Activated CD8-positive, alpha-beta memory T cell treated with anti-CD3 and anti-CD28 coated beads, Interleukin-2, amount 50 U/mL, for 4 hours (primary cell): ENCODE measurements at places on chromosomes 1 and 21.

- DNase-seq, result no peak
Observed at GRCh38 chr1:206704226-206704625, 19.5 kb downstream of the MAPKAPK2 start.

GRCh38 chr1:25642574-25643108 is 26.1 kb downstream of the MAN1C1 start:
- peak; percentile 55 for DNase-seq

DNA sequence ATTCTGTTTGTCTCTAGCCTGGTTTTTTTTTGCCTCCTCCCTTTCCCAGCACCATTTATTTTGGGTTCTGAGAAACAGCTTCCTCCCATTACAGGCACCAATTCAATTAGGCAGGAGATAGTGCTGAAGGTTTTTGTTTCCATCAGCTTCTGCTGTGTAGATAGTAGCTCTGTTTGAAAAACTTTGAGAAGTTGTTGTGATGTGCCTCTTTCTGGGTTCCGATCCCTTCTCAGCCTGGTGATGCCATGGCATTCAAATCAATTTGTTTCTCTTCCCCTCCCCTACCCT is 109.0 kb downstream of the NFIA start:
- no peak for DNase-seq

- DNase-seq, result no peak
Observed at GRCh38 chr1:239826211-239826610, 265.5 kb upstream of the FMN2 start.

- DNase-seq, result no peak
Observed at GRCh38 chr1:69862906-69863305, 295.2 kb downstream of the LRRC7 start.

DNA sequence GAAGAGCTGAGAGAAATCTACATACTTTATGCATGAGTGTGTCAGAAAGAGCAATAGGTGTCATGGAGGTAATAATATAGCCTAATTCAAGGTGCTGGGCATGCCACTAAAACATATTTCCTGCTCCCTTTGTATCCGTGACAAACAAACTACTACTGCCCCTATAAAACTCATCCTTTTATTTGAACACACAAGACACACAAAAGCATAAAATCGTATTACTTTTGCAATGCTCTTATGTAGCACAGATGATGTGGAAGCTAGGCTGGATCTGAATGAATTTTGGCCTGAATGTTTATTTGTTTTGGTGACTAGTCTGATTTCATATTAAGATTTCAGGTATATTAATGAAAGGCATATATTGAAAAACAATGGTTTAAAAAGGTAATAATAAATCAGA is 239.3 kb upstream of the NEGR1 start:
- no peak for DNase-seq

- no peak for DNase-seq
Observed at GRCh38 chr1:29371332-29371731, 135.0 kb downstream of the PTPRU start.

DNA sequence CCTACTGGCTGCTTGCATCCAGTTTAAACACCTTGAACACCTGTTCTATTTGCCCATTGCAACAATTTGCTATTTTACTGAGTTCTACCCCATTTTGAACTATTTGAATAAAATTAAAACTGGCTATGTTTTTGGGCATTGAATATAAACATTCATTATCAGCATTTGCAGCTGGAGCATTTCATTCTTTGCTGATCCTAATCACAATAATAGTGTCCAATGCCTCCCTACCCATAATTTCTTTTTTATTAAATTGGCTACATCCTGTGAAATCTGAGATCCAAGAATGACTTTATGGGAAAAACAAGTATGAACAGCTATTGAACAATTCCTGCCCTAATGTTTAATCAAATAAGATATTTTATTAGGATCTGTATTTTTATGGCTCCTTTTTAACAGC is 447.9 kb downstream of the PLA2G4A start:
- no peak for DNase-seq

GRCh38 chr1:43586136-43586731 is 55.6 kb downstream of the PTPRF start:
- no peak for DNase-seq

GRCh38 chr1:198556971-198557370 is 16.5 kb upstream of the ATP6V1G3 start:
- peak; percentile 47 for DNase-seq

DNA sequence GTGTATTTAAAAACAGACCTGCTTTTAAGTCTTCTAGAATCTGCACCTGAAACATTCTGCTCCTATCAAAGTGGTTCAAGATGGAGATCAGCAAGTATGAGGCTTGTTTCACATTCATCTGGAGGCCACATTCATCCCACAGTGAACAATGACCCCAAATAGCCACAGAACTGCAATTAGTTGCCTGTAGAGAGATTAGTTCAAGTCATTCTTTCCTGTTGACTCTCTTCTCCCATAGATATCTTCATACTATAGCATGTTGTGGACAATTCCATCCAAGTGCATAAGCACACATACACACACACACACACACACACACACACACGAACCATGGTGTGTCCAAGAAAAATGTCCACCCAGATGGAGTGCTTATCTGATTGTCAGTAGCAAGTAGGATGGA is 101.7 kb upstream of the FGGY start:
- no peak for DNase-seq

DNA sequence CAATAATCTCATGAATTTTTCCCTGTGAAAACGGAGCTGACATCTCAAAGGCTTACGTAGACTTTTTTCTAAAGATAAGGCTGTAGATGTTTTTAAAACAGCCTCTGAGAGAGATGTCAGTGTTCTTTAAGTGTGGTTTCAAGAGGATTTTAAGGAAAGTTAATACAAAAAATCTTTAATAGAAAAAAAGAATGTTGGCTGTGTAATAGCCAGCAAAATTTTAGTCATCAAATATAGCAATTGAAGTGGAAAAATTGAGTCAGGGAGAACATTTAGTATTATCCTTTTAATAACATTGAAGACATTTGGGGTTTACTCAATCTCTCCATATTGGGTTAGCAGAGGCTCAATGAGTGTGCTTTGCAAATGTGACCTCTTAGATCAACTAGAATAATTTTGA is 38.6 kb upstream of the CHRM3 start:
- no peak for DNase-seq

DNA sequence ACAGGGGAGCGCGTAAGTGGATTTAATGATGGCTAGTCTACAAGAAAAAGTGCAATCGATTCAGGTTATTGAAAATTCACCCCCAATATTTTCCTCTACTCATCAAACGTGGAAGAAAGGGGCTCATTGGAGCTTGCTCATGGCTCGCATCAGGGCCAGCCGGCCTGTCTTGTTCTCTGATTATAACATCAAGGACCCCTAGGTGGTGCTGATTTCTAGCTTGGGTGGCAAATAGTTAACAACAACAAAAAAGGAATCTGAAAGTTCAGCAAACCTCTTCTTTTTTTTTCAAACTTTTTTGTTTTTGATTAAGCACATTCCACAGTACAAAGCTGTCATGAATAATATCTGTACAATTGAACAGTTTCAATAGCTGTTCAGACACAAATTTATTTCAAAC is 35.8 kb upstream of the SOD1 start:
- no peak for DNase-seq

GRCh38 chr1:8370046-8370881 is 52.4 kb downstream of the SLC45A1 start:
- DNase-seq, result no peak

DNA sequence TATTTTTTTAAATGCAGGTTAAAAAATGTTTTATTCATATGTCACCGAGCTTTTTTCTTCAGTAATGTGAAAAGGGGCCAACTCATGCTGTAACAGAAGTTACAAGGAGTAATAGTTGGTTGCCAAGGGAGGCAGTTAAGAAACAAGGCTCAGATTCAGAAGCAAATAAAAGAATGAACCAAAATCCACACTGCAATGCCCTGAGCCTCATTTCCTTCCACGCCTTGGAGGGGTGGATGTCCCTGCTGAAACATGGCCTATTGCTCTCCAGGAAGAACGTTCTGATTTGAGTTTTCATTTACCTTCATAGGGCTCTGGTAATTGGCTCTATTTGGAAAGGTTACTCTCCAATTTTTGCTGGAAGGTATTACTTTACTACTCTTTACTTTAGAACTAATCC is 24.4 kb downstream of the ALG14 start:
- DNase-seq, result no peak

DNA sequence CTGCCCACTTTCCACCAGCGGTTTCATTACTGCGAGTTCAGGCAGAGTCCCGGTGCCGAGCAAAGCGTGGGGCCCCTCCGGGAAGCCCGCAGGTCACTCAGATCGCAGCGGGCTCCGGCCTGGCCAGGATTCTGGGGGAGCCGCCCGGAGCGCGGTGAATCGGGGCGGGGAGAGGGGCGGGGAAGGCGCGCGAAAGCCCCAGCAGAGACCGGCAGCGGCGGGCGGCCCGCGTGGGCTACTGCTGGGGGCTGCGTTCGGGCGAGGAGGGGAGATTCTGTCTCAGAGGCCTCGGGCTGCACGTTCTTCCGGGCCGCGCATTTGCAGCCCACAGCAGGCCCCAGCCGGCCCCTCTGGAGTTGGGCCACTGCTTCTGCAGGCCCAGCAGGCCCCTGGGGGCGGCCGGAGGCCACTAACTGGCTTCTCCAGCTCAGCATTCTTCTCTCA is 64.7 kb downstream of the SCCPDH start:
- no peak for DNase-seq

GRCh38 chr1:147669469-147670318 is 630 bp downstream of the ACP6 start:
- peak; percentile 44 for DNase-seq

DNA sequence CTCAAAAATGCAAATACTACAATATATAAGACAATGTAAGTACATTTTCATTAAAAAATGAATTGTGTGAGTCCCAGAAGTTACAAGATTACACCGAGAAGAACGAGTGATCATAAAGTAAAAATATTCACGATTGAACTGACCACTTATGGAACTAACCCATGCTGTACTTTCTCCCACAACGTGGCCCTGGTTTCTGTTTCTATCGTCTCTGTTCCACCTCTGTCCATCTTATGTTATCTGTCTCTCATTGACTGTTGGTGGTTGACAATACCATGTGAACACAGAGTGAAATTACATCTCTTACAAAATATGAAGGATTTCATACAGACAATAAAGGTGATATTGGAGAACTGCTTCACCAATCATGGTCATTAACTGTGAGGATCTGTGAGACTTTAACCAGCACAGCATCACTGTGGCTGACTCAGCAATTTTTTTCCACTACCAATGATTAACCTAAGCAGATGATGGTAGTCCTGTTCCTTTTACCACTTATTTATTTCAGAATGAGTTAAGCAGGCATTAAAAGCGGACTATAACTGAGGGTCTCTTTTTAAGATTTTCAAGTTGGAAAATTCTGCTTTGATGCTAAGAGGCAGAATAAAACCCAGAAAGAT is 165.1 kb downstream of the TGFB2 start:
- no peak for DNase-seq

DNA sequence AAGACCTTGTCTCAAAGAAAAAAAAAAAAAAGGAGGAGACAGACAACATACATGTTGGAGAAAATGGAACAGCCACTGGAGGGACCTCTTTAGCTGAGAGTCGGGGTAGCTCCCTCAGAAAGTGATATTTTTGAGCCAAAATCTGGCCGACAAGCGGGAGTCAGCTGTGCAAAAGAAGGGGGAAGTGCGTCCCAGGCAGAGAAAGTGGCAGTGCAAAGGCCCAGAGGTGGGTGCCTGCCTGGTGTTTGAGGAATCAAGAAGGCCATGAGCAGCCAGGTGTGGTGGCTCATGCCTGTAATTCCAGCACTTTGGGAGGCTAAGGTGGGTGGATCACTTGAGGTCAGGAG is 6.1 kb upstream of the CROCC start:
- DNase-seq, result no peak

DNA sequence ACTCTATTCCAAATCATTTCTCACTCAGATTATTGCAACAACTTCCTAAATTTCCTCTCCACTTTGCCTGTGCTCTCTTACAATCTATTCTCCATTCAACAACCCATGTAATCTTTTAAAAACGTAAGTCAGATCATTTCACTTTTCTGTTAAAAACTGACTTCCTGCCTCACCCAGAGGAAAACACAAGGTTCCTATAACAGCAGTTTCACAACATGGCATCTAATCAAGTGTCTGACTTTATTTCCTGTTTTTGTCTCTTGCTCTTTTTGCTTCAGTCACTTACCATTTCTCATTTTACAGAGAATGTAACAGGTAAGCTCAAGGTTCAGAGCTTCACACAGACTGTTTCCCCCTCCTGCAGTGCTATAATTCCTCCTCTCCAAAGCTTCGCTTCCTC is 560.7 kb downstream of the LRRIQ3 start:
- DNase-seq, result no peak

- DNase-seq, result no peak
Observed at GRCh38 chr1:197210426-197210825, 57.6 kb upstream of the CRB1 start.

DNA sequence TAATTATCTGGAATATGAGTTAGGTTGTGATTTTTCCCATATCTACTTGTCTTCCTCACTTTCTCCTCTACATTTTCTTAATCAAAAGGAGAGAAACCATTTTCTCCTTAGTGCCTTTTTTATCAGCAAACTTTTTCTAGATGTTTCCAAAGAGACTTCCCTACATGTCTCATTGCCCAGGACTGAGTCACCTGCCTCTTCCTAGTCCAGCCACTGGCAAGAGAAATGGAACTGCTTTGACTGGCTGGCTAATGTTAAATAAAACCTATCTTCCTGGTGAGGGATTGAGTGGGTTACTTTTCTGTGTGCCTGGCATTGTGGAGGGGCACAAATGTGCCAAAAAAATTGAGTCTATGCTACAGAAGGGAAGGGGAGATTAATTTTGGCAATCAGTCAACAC is 52.1 kb upstream of the CD5L start:
- no peak for DNase-seq

GRCh38 chr1:78759881-78760280 is 110.2 kb downstream of the IFI44 start:
- no peak for DNase-seq

GRCh38 chr1:196544617-196545016 is 63.6 kb downstream of the KCNT2 start:
- no peak for DNase-seq

- no peak for DNase-seq
Observed at GRCh38 chr1:109112056-109112651, 1.8 kb upstream of the ELAPOR1 start.
